NCI-H524 (cell line): ENCODE measurements at places on chromosomes 1 and 21.

DNA sequence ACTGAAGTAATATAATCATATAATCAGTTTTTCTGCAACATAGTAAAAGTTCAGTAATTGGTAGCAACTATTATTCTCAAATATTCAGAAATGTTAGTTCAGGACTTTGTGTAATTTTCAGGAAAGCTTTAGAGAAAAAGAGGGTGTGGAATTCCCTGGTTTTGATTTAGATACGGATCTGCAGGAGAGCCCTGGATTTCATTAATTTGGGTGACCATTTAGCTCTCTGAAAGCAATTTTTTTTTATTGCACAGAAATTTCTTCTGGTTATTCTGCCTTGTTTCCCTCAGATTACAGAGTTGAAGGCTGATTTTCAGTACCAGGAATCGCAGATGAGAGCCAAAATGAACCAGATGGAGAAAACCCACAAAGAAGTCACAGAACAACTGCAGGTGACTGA, 13.8 kb upstream of the STX12 start:
- DNase-seq = no peak

DNA sequence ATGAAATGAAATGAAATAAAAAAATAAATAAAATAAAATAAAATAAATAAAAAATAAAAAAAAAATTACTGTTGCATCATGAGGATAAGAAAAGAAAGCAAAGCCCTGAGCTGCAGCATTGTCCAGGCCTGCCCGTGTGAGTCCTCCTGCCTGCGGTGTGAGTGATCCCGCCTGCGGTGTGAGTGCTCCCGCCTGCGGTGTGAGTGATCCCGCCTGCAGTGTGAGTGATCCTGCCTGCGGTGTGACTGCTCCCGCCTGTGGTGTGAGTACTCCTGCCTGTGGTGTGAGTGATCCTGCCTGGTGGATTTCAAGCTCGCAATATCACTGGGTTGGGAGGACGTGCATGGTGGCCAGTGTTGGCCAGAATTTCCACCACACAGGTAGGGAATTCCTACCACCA, 22.4 kb upstream of the PTTG1IP start:
- DNase-seq = no peak

- DNase-seq = no peak
Observed at GRCh38 chr1:84973498-84974334, 23.2 kb downstream of the MCOLN2 start.

DNA sequence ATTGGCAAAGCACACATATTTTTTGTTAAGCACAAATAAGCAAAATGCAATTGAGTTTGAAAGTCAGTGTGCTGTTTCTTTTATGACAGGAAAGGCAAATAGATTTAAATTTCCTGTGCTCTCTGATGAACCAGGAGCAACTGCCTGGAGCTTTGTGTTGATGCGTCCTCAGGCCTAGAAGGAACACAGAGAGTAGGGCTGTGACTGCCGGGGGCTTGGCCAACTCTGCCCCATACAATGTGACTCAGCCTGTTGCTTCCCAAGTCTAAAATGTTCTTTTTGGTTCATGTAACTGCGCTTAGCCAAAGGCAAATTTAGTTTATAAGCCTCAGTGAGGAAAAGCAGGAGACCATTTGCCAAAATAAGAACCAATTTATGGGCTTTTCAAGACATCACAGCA, 37.5 kb downstream of the TOR1AIP2 start:
- no peak for DNase-seq

DNA sequence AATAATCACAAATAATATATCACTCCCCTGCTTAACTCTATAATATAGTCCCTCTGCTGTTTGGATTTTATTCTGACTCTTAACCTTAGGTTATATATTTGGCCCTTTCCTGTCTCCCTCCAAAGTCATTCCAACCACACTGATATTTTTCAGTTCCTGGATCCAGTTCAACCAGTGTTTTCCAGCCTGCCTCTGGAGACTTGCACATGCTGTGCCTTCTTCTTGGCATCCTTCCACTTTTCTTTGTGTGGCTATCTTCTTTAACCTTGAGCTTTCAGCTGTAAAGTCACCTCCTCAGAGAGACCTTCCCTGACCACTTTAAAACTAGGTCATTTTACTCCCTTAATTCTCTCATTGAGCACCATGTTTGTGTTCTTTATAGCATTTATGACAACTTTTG, 19.4 kb downstream of the CERS2 start:
- no peak for DNase-seq

DNA sequence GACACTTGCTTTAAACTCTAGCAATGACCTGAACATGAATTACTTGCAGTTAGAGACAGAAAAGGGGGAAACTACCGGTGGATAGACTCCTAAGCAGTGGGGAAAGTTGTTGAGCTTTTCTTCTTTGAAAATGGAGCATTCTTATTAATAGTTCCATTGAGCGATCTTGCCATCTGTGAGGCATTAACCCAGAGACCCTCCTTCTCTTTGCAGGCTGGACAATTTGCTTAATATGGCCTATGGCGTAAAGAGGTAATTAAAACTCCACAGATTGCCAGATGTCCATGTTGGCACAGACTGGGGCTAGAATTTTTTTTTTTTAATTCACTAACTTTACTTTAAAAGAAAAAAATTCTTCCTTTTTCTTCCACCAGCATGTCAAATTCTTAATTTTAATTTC, 88.5 kb downstream of the ELAVL4 start:
- DNase-seq = peak; percentile 91

GRCh38 chr21:46557469-46557868, 47.4 kb downstream of the S100B start:
- no peak for DNase-seq

DNA sequence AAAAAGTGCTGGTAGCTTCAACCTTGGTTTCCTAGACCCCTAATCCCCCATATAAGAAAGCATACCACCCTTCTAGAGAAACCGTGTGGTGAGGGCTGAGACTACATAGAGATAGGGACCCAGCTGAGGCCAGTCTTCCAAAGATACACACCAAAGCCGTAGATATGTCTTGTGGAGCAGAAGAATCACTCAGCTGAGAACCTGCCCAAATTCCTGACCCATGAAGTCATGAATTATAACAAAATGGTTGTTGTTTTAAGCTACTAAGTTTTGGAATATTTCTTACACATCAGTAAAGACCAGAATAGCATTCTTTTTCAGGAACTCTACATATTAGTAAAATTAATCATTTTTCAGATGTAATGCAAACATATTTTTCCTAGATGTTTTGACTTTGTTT, 3.3 kb upstream of the SNRPE start:
- DNase-seq = no peak

DNA sequence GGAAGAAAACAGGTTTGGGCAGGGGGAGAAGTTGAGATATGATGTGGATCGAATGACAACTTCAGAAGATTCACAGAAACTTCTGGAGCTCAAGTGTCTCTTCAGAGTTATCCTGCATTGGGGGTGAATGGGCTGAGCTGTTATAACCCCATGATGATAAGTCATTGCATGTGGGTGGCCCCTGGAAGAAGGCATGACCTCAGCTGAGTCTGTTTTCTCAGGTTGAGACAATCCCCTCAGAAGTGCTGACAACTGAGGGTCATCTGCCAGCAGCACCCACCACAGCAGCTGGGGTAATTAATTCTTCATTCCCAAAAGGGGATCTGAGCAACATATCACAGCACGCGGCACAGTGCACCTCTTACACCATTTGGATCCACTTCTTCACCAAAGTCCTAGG, 138.6 kb upstream of the CAMK1G start:
- no peak for DNase-seq

GRCh38 chr1:183719289-183719688, 66.2 kb upstream of the APOBEC4 start:
- DNase-seq = no peak

DNA sequence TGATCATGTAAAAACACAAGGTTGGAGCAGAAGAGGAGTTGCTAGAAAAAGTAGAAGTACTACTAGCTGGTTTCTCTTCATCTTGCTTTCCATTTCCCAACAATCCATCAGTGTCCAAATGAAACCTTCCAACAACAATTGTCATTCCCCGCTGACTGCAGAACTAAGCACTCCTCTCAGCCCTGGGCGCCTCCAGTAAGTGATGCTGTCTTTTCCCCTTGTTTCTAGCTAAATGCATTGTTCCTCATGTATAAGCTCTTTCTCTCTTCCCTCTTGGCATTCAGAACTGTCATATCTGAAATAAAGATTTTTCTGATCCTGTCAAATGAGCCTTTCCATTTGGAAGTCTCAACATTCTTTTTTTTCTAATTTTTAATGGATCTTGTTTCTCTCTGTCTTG, 68.7 kb downstream of the FCRL5 start:
- DNase-seq = no peak

- DNase-seq = no peak
Observed at GRCh38 chr1:3846541-3846940, 10.5 kb downstream of the CEP104 start.

- DNase-seq = no peak
Observed at GRCh38 chr1:158163000-158163947, 17.4 kb upstream of the CD1D start.

DNA sequence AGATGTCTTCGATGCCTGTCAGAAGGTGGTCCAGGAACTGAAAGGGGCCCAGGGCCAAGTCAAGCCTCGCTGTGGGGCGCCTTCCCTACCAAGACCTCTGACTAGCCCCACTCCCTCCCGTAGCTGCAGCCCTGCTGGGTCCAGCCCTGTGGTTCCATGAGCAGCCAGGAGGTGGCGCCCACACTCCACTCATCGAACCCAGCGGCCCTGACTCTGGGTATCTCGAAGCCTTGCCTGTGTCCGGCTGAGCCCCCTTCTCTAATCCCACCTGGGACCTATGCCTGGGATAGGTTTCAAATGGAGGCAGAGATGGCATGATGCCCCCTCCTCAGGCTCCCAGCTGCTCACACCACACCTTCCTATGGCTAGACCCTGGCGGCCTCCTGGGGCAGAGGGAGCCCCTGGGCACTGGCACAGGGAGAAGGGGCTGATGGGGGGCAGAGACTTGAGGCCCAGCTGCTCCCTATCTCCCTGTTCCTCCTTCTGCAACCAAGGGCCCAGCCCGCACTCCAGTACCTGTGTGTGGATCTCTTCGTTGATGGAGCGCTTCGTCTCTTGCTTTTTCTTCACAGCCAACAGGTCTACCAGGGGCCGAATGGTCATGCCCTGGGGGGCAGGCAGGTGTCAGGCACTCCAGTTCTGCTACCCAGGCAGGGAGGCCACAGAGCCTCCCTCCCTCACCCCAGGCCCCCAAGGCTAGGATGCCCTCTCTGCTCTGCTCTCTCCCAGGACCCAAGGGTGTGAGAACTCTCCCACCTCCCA, 52.0 kb downstream of the SLC9A1 start:
- peak; percentile 69 for DNase-seq

GRCh38 chr1:226029093-226029496, 30.0 kb upstream of the SDE2 start:
- no peak for DNase-seq

GRCh38 chr1:88509379-88509778, 174.7 kb upstream of the PKN2 start:
- DNase-seq = no peak

- peak; percentile 12 for DNase-seq
Observed at GRCh38 chr1:220927442-220927841, 48.2 kb downstream of the HLX start.

DNA sequence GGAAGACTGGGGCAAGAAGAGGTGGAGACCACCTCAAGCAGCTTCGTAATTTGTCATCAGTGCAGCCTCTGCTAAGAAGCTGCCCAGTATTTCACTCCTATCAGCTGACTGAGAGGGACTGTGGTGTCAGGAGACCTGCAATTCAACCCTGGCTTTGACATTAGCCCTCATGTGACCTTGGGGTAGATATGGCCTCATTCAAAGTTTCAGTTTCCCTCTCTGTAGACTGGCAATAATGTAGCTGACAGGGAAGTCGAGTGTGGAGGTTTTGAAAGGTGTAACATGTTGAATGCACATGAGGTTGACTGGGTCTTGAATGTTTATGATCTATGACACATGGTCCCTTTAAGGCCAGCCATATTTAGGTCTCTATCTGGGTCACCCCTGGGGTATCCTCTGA, 2.2 kb upstream of the SPRR4 start:
- DNase-seq = no peak

GRCh38 chr1:226960944-226961765, 21.1 kb downstream of the COQ8A start:
- no peak for DNase-seq

DNA sequence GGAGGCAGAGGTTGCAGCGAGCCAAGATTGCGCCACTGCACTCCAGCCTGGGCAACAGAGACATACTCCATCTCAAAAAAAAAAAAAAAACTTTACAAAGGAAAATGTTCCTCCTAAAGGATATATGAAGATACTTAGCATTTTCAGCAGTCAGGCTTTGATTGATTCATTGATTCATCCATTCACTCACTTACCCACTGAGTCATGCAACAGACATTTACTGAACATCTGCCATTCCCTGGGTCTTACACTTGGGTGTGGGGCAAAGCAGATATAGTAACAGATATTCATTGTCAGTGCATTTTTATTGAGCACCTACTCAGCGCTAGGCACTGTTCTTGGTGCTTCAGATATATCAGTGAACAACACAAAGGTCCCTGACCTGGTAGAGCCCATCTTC, 5.6 kb upstream of the LACTBL1 start:
- DNase-seq = no peak

DNA sequence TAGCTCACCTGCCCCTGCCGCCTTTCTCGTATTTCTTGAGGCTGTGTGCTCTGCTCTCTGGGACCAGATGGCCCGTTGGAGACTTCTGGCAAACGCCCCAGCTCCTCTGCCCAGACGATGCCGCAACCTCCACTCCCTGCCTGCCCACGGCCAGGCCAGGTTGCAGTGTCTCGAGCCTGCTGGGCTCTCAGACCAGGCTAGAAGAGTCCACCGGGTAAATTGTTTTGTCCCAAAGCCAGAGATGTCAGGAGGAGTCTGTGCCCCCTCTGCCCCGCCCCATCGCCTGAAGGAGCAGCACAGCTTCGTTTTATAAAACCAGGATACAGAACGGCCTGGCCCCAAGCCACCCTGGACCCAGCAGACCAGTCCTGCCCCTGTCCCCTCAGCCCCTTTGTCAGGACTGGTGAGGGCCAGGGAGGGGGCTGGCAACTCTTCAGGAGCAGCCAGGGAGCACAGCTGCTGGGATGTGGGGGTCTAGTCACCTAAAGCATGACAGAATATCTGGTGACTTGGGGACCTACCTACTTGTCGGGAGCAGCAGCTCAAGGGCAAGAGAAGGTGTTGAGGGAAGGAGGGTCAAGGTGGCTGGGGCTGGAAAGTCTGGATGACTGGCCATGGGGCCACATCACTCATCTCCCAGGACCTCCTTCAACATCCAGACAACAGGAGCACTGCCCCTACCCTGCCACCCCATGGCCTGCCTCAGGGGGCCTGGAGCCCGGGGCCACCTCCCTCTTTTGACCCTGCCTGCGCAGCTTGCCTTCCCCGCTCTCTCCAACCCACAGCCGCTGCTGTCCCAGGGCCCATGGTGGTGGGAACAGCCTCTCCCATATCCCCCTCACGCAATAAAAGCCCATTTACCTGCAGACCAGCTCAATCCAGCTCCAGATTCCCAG, 33.9 kb upstream of the LBR start:
- peak; percentile 65 for DNase-seq

DNA sequence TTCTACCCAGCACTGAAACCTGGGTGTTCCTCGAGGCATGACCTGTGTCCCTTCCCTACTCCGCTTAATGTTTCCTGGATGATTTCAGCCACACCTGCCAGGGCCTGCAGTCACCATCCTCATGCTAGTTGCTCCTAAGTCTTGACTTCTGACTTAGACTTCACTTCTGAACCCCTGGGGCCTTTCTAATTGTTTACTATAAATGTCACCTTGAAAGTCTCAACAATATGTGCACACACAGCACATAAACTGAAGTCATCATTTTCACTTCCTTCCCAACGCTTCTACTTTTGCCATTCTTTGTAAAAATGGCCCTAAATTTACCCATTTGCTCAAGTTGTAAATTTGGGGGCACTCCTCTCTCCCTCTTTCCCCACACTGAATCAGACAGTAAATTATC, 141.1 kb downstream of the DYRK1A start:
- DNase-seq = no peak
